Activated T-helper 1 cell treated with anti-CD3 and anti-CD28 coated beads, Interleukin-12 subunit alpha, Interleukin-12 subunit beta, Interleukin-2, Interleukin-4 antibody, amounts not matched to agents 30 ng/mL and 10 ng/mL and 1 ng/mL, durations not matched to agents 14 hours and 24 hours and 36 hours (primary cell): ENCODE measurements at places on chromosomes 2 and 18.

DNA sequence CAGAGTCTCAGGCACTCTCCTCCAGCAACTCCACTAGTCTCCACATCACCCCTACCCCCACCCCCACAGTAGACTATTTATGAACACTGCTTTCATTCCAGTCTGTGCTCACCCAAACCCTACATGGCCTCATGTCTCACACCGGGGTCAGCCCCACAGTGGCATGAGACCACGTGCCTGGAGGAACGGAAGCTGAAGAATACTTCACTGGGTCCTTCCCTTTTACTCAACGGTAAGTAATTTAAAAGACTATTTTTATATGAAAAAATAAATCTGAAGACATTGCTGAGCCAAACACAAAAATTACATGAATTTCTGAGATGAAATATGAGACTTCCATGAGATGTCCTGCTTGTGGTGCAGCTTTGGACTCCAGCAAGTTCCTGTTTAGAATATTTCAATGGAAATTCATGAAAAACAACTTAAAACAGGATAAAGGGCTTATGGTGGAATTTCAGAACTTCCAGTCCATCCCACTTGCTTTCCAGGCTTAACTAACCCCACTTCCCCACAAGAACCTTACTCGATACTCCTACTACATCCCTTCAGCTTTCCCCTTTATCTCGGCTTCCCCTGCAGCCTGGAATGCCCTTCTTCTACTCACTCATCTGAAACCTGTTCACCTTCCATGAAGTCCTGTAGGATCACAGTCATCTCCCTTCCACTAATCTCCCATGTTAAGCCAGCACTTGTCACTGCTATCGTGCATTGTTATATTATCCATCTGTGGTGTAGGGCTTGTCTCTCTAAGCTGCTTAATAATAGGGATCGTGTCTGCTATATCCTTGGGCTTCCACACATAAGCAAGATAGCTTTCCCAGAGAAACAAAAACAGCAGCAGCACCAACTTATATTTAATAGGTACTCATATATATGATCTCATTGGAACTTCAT is 47.9 kb downstream of the SLC14A1 start:
- DNase-seq, result no peak
- H3K27ac ChIP-seq, result no peak overlapping the region
- no peak overlapping the region for H3K4me3 ChIP-seq
- peaks cover 15% of the 10 kb centered on the region for H3K4me1 ChIP-seq

DNA sequence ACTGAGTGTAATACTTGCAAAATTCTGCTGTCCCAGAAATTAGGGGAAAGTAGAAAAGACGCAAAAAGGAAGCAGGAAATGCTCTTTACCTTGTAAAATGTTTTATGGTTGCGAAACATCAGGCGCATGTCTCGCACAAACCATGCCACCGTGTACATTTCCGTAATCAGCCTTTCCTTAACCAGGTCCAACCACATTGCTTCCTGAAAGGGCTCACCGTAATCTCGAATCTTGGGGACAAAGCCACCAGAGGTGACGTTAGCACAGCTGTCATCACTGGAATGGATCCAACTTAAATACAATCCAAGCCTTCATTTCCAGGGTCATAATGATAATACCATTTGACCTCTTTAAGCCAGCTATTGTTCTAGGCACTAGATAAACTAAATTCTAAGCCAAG is 49.3 kb downstream of the SP110 start:
- H3K27me3 ChIP-seq, result no peaks in the 10 kb centered on the region
- peaks cover 15% of the 10 kb centered on the region for H3K4me1 ChIP-seq
- H3K36me3 ChIP-seq, result peaks cover 62% of the 10 kb centered on the region

- no peak overlapping the region for H3K27ac ChIP-seq
- H3K4me3 ChIP-seq, result peak overlapping the region; percentile 92
- peaks cover 7% of the 10 kb centered on the region for H3K36me3 ChIP-seq
Measured at GRCh38 chr2:240137596-240138253, 1.6 kb upstream of the COPS9 start.

DNA sequence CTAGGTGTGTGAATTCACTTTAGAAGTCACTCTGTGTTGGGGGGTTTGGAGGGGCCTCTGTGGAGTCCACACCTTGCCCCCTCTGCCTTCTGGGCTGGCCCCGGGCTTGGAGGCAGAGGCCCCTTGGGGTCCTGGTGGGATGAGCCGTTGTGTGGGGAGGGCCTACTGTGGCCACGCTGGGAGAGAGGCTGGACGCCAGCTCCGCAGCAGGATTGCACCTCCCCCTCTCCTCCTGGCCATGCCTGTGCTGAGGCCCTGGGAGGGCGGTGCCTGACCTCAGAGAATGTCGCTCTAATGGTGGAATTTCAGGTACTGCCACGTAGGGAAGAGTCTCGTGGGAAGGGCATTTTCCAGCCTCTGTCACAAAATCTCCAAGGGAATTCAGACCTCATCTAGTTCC is 237.0 kb downstream of the ATAD2B start:
- H3K27me3 ChIP-seq, result no peaks in the 10 kb centered on the region
- DNase-seq, result no peak
- no peaks in the 10 kb centered on the region for H3K36me3 ChIP-seq
- no peaks in the 10 kb centered on the region for H3K4me1 ChIP-seq
- H3K4me3 ChIP-seq, result no peak overlapping the region

- no peak overlapping the region for H3K4me3 ChIP-seq
- no peak overlapping the region for H3K27ac ChIP-seq
- no peaks in the 10 kb centered on the region for H3K4me1 ChIP-seq
- peaks cover 33% of the 10 kb centered on the region for H3K27me3 ChIP-seq
- no peaks in the 10 kb centered on the region for H3K36me3 ChIP-seq
Measured at GRCh38 chr2:102460467-102460866, 12.6 kb upstream of the SLC9A4 start.

- no peak for DNase-seq
- peaks cover 5% of the 10 kb centered on the region for H3K27me3 ChIP-seq
- no peak overlapping the region for H3K27ac ChIP-seq
- H3K4me3 ChIP-seq, result no peak overlapping the region
- no peaks in the 10 kb centered on the region for H3K36me3 ChIP-seq
- H3K4me1 ChIP-seq, result no peaks in the 10 kb centered on the region
Measured at GRCh38 chr2:239696559-239697207, 295.9 kb upstream of the HDAC4 start.

DNA sequence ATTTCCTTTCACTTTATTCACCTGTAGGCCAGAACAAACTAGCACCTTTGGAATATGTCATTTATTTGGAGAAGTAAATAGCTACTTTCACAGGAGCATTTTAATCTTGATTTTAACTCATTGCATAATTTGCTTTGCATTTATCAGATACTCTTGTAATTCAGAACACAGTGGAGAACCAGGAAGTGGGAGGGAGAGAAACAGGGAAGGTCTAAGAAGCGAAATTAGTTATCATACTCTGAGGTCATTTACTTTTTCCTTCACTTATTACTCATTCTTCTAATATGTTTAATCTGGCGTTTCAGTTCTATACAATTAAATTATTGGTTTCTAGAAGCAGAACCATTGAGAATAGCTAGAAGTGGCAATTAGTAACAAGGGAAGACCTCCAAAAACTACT is 20.7 kb downstream of the RBM44 start:
- H3K36me3 ChIP-seq, result no peaks in the 10 kb centered on the region
- no peak overlapping the region for H3K27ac ChIP-seq
- H3K4me1 ChIP-seq, result no peaks in the 10 kb centered on the region
- H3K4me3 ChIP-seq, result no peak overlapping the region
- DNase-seq, result no peak
- peaks cover 5% of the 10 kb centered on the region for H3K27me3 ChIP-seq

DNA sequence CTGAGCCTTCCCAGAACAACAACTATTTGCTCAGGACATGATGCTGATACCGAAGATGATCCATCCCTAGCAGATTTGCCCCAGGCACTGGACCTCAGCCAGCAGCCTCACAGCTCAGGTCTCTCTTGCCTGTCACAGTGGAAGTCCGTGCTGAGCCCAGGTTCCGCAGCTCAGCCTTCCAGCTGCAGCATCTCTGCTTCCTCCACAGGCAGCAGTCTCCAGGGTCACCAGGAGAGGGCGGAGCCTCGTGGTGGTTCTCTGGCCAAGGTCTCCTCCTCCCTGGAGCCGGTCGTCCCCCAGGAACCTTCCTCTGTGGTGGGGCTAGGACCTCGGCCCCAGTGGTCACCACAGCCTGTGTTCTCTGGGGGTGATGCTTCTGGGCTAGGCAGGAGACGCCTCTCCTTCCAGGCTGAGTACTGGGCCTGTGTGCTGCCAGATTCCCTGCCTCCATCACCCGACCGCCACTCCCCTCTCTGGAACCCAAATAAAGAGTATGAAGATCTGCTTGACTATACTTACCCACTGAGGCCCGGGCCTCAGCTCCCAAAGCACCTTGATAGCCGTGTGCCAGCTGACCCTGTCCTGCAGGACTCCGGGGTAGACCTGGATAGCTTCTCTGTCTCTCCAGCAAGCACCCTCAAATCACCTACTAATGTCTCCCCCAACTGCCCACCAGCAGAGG is 15.4 kb downstream of the CEP68 start:
- peaks cover 5% of the 10 kb centered on the region for H3K36me3 ChIP-seq
- DNase-seq, result no peak
- H3K27me3 ChIP-seq, result no peaks in the 10 kb centered on the region
- no peak overlapping the region for H3K27ac ChIP-seq

DNA sequence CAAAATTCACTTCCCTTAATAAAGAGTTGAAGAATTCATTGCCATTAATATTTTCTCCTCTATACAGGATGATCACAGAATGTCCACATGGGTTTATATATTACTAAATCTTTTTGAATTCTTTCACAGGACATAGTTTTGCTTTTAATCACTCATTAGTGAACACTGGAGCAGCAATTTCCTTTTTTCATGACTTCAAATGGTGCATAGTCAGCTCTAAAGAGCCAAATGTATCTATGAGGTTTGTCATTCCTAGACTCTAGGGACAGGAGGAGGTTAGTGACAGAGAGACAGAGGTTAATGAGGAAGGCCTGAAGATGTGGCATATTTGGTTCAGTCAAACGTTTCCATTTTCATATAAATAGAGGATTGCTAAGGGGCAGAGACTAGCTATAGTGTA is 111.8 kb downstream of the FSHR start:
- no peaks in the 10 kb centered on the region for H3K36me3 ChIP-seq
- H3K4me1 ChIP-seq, result no peaks in the 10 kb centered on the region
- no peak for DNase-seq
- H3K27ac ChIP-seq, result no peak overlapping the region
- H3K4me3 ChIP-seq, result no peak overlapping the region

DNA sequence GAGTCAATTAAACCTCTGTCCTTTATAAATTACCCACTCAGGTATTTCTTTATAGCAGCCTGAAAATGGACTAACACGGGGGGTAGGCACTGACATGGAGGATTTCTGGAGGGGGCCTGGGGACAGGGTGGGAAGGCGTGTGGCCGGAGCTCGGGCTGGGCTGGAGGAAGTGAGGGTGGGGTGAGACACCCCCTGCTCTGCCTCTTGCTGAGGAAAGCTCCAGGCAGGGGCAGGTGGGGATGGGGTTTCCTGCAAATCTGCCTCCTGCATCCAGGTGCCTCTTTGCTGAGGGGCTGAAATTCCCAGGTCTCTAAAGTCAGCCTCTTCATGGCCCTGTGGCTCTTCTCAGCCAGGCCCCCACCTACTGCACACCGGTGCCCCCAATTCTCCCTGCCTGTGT is 25.7 kb upstream of the OTOS start:
- no peaks in the 10 kb centered on the region for H3K36me3 ChIP-seq
- H3K4me3 ChIP-seq, result no peak overlapping the region
- no peak overlapping the region for H3K27ac ChIP-seq
- no peak for DNase-seq
- H3K4me1 ChIP-seq, result no peaks in the 10 kb centered on the region

DNA sequence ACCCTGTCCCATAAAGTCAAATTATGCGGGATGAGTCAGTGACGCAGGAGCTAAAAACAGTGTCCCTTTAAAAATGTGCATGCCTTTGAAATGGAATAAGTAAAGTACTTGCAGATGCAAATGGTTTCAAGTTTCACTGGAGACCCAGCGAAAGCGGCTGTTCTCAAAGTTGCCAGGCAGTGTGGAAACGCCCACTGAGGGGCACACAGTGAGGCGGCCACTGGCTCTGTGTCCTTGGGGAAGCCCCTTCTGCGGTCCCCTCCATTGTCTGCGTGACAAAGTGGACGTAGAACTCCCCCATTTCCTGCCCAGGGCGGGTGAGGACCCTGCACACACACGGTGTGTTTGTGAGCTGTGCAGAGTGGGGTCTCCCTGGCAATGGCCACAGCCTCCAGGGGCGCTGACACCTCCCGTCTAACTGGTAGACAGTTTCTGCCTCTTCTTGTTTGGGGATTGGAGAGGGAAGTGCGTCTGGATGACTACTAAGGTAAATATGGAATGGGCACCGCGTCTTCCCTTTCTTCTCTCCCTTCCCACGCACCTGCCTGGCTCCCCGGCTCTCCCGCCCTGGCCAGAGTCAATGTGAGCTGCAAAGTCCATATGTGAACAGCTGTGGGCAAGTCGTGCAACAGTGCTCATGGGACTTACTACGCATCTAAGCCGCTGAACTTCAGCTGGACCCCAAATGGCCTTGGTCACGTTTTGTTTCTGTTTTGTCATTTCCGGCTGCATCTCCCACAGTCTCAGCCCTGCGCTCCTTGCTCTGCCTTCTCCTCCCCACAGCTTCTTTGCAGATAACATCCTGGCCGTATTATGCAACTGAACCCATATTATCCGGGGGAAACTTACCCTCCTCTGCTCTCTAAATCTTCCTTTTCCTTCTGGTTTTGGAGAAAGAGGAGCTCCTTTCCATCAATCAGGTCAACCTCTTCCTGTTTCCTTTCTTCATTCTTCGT is 33.7 kb upstream of the ZNF516 start:
- no peaks in the 10 kb centered on the region for H3K36me3 ChIP-seq
- H3K27me3 ChIP-seq, result peaks cover 27% of the 10 kb centered on the region
- DNase-seq, result no peak
- no peak overlapping the region for H3K4me3 ChIP-seq
- H3K27ac ChIP-seq, result no peak overlapping the region
